Right atrium auricular region (tissue), 2 donors: ENCODE measurements at places on chromosomes 2 and 18.

GRCh38 chr2:64853306-64853705, 135.9 kb upstream of the SLC1A4 start:
- H3K27me3 ChIP-seq, result no peaks in the 10 kb centered on the region
- no peaks in the 10 kb centered on the region for H3K36me3 ChIP-seq
- no peak for DNase-seq
- H3K4me1 ChIP-seq, result peaks cover 22% of the 10 kb centered on the region

DNA sequence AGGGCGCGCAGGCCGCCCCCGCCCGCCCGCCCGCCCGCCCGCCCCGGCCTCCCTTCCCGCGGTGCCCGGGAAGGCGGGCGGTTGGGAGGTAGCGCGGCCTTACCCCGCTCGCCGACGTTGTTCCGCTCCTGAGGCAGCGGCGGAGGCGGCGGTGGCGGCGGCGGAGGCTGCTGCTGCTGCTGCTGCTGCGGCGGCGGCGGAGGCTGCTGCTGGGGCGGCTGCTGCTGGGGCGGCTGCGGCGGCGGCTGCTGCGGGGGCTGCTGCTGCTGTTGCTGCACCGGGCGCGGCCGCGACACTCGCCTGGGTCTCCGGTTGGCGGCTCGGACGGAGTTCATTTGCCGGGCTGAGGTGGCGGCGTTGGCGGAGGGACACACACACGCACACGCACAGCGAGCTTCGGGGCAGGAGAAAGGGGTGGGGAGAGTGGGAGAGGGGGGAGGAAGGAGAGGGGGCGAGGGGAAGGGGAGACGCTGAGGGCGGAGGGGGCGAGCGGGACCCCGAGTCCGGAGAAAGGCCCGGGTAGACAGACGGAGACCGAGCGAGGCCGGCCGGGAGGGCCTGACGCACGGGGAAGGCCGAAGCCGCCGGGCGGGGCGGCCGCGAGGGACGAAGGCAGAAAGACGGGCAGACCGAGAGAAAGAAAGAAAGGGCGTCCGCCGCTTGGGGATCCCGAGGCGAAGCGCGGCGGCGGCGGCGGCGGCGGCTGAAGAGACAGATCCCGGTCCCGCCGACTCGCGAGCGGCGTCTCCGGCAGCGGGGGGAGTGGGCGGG, 727 bp downstream of the FBXO11 start:
- peak overlapping the region; percentile 99 for H3K27ac ChIP-seq
- peak overlapping the region; percentile 96 for H3K4me3 ChIP-seq
- H3K27me3 ChIP-seq, result no peaks in the 10 kb centered on the region

DNA sequence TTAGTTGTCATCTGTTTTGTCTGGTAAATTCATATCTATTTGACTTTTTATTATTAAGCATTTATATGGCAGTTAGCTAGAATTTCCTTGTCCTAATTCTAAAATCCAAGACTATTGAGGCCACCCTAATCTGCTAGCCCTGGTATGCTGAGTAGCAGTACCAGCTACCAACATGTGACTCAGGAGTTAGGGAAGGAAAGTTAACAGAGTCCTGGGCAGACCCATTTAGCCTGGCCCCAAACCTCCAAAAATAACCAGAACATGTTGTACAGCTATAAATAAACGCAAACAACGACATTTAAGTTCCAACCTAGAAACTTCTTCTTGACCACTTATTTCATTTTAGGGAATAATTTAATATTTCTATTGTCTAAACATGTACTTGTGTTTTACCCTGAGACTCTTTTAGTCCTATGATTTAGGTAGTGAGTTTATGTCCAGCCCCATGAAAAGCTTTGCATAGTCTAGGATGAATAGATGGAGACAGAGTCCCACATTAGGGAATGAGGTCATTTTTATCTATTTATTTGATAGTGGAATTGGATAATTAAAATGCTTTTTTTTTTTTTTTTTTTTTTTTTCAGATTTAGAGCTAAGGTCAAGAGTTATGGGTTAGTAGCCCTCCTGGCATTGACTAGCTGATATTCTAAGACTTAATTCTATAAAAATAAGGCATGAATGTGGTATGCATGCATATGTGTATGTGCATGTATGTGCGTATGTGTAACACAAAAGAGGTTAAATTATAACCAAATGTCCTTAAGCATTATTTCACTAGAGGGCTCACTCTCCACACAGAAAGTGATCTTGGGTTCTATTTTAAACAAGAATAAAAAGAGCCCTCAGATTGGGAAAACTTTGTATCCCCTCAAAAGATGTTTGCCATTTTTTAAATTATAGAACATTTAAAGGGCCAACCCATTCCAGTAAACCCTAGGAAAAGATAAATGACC, 160.1 kb upstream of the MAPRE2 start:
- H3K4me3 ChIP-seq, result no peak overlapping the region
- peaks cover 13% of the 10 kb centered on the region for H3K36me3 ChIP-seq

GRCh38 chr2:158337018-158337417, 119.5 kb downstream of the CCDC148 start:
- no peaks in the 10 kb centered on the region for H3K36me3 ChIP-seq
- no peaks in the 10 kb centered on the region for H3K27me3 ChIP-seq
- H3K4me3 ChIP-seq, result no peak overlapping the region
- H3K27ac ChIP-seq, result no peak overlapping the region
- H3K4me1 ChIP-seq, result no peaks in the 10 kb centered on the region

DNA sequence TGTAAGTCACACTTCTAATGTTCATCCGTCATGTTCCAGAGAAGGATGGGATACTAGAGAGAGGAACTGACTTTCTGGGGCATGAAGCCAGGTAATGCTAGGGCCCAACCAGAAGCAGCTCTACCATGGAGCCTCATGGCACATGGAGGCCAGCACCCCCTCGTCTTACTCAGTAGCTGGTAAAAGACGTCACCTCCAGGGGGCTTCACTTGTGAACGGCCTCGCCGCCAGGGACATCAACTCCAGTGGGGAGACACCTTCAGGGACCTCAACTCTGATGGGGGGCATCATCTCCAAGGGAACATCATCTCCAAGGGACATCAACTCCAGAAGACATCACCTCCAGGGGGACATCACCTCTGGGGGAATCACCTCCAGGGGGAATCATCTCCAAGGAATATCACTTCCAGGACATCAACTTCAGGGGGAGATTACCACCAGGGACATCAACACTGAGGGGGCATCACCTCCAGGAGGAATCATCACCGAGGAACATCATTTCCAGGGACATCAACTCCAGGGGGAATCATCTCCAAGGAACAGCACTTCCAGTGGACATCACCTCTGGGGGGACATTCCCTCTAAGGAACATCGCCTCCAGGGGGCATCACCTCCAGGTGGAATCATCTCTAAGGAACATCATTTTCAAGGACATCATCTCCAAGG, 168.4 kb downstream of the NDUFA10 start:
- peak; percentile 40 for DNase-seq
- no peak overlapping the region for H3K4me3 ChIP-seq
- no peaks in the 10 kb centered on the region for H3K36me3 ChIP-seq
- H3K4me1 ChIP-seq, result no peaks in the 10 kb centered on the region
- H3K27ac ChIP-seq, result no peak overlapping the region

- H3K4me1 ChIP-seq, result peaks cover 29% of the 10 kb centered on the region
- H3K36me3 ChIP-seq, result no peaks in the 10 kb centered on the region
- H3K27me3 ChIP-seq, result no peaks in the 10 kb centered on the region
- no peak overlapping the region for H3K27ac ChIP-seq
- no peak overlapping the region for H3K4me3 ChIP-seq
Measured at GRCh38 chr2:113910110-113910717, 20.3 kb downstream of the ACTR3 start.

- no peaks in the 10 kb centered on the region for H3K27me3 ChIP-seq
- no peak for DNase-seq
- H3K4me3 ChIP-seq, result no peak overlapping the region
- no peaks in the 10 kb centered on the region for H3K36me3 ChIP-seq
- no peak overlapping the region for H3K27ac ChIP-seq
Measured at GRCh38 chr2:184413671-184414229, 184.6 kb upstream of the ZNF804A start.
